ENCODE measurements at places on chromosomes 1 and 21.
A peak's percentile ranks its signal among the peaks of the same experiment; 100 is the strongest.

- no peak for DNase-seq
These were observed 33.6 kb upstream of the FOXE3 start for GRCh38 chr1:47382399-47382983.

GRCh38 chr1:108050158-108050557, 85.2 kb upstream of the VAV3 start:
- DNase-seq: no peak

GRCh38 chr1:233496993-233497392, 116.9 kb upstream of the KCNK1 start:
- no peak for DNase-seq

GRCh38 chr1:15973772-15974171, 2.1 kb downstream of the ZBTB17 start:
- DNase-seq: no peak

- no peak for DNase-seq
These were observed 25.6 kb downstream of the ALPL start for GRCh38 chr1:21534674-21535378.

DNA sequence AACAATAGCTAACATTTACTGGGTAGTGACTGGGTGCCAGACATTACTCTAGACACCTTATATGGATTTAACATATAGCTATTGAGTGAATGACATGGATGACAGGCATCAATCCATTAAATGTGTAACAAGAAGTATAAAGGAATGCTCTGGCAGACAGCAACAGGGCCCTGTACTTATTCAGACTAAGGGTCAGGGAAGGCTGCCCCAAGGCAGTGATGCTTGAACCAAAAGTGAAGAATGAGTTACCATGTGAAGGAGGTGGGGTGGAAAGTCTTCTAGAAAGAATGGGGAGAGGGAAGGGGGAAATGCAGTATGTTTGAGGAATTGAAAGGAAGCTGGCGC, 8.3 kb upstream of the PTPRF start:
- no peak for DNase-seq

DNA sequence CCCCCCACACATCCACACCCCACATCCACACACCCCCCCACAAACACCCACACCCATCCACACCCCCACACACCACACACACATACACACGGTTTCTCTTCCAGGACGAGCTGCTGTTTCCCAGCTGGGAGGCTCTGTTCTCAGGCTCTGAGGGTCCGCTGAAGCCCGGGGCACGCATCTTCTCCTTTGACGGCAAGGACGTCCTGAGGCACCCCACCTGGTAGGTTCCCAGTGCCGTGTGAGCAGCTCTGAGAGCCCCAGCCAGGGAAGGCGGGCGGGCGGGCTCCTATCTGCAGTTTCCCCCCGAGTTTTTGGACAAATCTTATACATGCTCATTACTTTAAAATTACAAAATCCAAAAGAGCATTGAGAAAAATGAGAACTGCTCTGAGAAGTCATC, 31.2 kb downstream of the SLC19A1 start:
- no peak for DNase-seq

- no peak for DNase-seq
These were observed 126.6 kb upstream of the CAMK1G start for GRCh38 chr1:209456878-209457277.

DNA sequence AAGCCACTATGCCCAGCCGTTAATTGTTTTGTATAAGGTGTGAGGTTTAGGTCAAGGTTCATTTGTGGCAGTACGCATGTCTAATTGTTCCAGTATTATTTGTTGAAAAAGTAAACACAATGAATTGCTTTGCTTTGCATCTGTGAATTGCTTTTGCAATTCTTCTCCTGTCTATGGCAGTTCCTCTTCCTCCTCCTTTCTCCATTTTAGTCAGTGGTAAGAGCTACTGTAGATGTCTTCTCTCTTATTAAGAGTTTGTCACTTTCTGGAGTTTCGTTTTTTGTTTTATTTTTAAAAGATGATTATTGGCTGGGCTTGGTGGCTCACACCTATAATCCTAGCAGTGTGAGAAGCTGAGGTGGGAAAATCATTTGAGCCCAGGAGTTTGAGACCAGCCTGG, 29.2 kb downstream of the C1orf185 start:
- DNase-seq: no peak

- peak; percentile 44 for DNase-seq
These were observed at the start of gene S100A16 for GRCh38 chr1:153612755-153613331. TSS of gene S100A16 (minus strand) at chr1:153613137. CDS start at chr1:153608151, 4,986 bp downstream.

GRCh38 chr1:193183019-193183627, 3.3 kb downstream of the B3GALT2 start:
- no peak for DNase-seq

DNA sequence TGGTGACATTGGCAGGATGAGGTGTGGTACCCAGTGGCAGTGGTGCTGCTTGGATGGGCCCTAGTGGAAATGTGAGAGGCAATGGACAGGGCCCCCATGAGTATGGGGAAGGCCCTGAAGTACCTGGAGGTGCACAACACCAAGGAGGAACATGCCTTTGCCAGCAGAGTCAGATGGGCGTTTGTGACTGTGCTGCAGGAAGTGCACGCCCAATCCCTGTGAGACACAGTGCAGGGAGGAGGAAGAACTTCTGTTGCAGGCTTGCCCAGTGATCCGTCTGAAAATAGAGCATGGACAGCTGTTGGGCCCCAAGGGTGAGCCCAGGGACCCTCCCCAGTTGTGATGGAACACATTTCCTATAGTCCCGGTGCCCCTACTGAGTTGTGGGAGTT, 42.7 kb downstream of the GJA5 start:
- no peak for DNase-seq

- DNase-seq: no peak
These were observed 11.4 kb downstream of the AGMAT start for GRCh38 chr1:15573477-15573876.

DNA sequence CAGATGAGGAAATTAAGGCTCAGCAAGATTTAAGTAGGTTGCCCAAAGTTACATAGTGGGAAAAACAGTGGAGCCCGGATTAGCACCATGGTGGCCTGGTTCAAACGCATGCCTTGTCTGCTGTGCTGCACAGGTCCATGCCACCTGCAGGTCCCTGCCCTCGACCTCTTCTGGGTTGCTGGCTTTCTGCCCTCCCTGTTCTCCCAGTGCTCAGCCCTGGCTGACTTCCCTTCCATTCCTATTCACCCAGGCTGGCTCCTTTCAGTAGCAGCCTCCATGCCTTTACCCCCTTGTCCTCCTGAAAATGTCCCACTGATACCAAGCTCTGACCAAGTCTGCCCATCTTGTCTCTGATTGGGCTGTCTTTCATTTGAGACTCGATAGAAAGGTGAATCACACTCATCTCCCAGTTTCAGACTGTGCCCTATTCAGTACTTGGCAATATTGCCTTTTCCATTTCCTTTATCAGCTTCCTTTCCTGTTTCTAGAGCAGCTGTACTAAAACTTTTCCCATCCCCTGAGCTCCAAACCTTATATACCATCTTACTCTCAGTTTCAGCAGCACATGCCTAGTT, 75.8 kb downstream of the ST3GAL3 start:
- no peak for DNase-seq

- no peak for DNase-seq
These were observed 56.4 kb downstream of the OBSCN start for GRCh38 chr1:228264090-228264829.

GRCh38 chr1:241782396-241782795, 65.6 kb upstream of the EXO1 start:
- DNase-seq: no peak

GRCh38 chr1:156884560-156885184, 8.8 kb upstream of the PEAR1 start:
- no peak for DNase-seq

GRCh38 chr1:24705260-24706073, 39.8 kb upstream of the CLIC4 start:
- peak; percentile 72 for DNase-seq

GRCh38 chr1:89149229-89149628, 23.3 kb upstream of the GBP2 start:
- DNase-seq: no peak

GRCh38 chr21:28758883-28759242, 233.8 kb downstream of the LTN1 start:
- no peak for DNase-seq

- no peak for DNase-seq
These were observed 20.7 kb upstream of the FASLG start for GRCh38 chr1:172638249-172638648.

DNA sequence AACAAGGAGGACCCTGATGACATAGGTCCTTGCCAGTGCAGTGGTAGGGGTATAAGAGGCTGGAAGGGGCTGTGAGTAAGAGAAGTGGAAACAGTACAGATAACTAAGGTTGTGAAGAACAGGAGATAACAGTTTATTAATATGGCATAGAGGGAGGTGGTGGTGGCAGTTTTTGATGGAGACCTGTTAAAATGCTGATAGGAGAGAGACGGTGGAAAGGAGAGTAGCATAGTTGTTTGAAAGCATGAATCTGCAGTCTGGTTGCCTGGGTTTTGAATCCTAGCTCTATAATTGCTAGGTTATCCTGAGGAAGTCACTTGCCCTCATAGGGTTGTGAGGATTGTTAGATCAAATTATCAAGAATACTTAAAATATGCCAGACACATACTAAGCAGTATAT, 19.4 kb downstream of the LRRC41 start:
- DNase-seq: no peak

Data from substantia nigra (tissue), 51 donors.